ENCODE measurements at places on chromosomes 2 and 18. TPM values are rescaled to one million over a fixed set of nuclear protein-coding genes. Genes with fewer than 3 reads are reported as not detected.
A peak's percentile ranks its signal among the peaks of the same experiment; 100 is the strongest.

DNA sequence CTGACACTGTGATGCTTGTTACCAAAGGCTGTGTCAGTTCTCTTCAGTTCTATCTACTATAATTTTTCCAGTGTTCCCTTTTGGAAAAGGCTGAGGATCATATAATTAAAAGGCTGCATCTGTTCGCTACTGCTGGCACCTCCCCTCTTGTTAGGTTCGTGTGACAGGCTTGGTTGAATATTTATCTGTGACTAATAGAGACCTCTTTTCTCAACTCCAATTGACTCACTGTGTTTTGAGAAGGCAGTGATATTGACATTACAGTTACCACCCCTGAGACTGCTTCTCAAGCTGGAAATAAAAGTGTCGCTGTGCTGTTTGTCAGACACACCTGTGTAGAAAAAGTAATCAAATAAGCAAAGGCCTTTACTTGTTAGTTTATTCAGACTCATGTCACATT lies 205.5 kb upstream of the KCNH7 start:
- DNase-seq: no peak

DNA sequence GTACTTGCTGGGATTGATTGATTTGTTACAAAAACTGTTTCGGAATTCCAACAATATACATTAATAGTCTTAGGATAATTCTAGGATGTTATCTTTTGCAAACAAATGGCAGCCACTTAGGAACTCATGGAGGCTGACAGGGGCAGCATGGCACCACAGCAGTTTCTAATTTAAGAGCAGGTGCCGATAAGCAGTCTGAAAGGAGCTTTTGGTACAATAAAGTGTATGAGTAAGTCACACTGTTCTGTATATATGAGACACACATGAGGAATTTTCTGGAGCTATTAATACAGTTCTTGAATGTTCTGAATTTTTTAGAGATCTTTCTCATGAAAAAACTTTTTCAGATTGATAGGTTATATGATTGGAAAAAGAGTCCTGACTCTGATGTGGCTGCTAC lies 52.2 kb downstream of the EIF5B start:
- DNase-seq: no peak

DNA sequence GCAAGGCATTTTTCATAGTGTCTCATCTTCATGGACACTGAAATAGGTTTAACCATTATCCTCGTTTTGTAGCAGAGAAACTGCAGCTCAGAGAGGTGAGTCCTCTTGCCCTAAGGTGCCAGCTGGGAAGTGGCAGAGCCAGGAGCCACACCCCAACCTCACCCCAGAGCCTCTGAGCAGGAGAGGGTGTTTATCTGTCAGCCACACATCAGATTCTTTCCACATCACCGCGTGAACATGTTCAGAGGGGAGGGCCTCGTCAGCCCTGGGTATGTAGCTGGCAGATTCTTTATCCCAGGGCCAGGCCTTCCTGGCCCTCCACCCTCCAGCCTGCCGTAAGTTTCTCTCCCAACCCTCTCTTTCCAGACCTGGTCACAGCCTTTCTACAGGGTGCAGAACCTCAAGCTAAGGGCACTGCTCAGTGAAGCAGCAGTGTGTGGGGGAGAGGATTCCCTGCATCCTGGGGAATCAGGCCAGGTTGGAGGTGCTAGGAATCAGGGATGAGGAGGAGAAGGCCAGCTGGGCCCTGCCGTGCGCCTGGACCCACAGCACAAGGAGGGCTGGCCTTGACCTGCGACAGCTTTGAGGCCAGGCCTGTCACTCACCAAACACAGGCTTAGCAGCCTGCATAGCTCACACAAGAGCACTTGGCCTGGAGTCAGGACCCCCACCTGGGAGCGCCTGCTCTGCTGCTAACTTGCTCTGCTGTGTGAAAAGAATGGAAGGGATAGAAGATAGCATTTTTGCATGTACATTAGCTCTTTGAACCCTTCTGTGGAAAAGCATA lies 111.3 kb upstream of the MCFD2 start:
- no peak for DNase-seq

- DNase-seq: no peak
Measured at GRCh38 chr18:49597157-49597931, 35.5 kb downstream of the LIPG start.

DNA sequence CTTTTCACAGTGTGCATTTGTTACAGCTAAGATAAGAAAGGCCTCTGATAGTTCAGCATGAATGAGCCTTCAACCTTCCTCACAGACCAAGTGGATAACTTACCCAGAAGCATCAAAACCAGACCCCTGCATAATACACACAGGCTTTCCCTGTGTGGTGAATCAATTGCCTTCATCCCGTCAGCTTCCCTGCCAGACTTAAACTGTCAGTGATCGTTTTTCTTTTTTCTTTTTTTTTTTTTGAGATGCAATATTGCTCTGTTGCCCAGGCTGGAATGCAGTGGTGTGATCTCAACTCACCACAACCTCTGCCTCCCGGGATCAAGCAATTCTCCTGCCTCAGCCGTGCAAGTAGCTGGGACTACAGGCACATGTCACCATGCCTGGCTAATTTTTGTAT lies 20.5 kb upstream of the SLC35F5 start:
- DNase-seq: no peak

GRCh38 chr2:174121612-174122011 lies 126.7 kb downstream of the OLA1 start:
- no peak for DNase-seq

GRCh38 chr2:7704296-7704865 lies 787.2 kb downstream of the RNF144A start:
- no peak for DNase-seq

- DNase-seq: no peak
Measured at GRCh38 chr2:214549946-214550345, 139.1 kb downstream of the VWC2L start.

DNA sequence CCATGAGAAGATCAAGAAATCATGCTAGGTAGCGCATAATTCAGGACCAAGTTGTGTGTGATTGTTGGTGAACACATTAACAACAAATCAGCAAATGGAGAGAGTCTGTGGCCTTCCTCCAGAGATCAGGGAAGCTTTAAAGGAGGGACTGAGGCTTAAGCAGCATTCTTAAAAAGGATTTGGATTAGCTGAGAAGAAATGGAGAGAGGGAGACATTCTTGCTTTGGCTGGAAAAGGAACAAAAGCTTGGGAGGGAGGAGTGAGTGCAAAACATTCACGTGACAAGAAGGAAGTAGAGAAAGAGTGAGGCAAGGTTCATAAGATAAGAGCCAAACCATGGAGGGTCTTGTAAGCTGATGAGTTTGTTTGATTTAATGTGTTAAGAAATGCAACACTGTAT lies 75.6 kb downstream of the SRD5A2 start:
- no peak for DNase-seq

Gene EPB41L3
- not detected for total RNA-seq

DNA sequence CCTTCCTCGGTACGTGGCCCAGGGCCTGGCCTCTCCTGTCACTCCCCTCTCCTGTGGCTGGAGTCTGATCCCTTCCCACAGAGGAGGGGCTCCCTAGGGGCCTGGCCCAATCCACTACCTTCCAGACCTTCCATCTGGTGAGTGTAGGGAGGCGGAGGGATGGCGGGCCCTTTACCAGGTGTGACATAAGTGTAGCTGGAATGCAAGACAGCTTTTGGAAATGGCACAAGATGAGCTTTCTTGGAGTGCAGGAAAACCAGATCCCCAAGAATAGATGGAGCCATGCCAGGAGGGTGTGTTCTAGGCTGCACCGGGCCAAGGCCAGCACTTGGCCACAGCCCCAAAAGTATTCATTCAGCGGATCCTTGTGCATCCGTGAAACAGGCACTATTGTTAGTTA lies 30.1 kb downstream of the IGFBP5 start:
- no peak for DNase-seq

Gene SLC4A3
- total RNA-seq: 4.0 TPM

DNA sequence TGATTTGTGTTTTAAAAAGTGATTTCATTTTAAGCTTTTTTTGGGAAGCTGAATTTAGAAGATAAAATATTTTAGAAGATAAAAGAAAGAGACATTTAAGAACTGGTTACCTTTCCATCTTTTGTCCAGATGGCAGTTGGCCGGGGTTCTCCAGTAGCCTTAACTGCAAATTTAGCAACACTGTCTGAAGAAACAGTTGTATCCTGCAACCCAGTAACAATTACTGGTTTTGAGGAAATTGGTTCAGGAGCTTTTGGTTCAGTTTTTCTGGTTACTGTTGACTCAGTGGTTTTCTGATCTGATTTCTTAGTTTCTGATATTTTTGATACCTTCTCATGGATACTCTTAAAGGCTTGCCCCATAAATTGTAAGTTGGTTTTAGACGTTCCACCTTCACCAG lies 49.9 kb downstream of the PLEKHA3 start:
- no peak for DNase-seq

- peak; percentile 38 for DNase-seq
Measured at GRCh38 chr18:48829443-48830149, 121.2 kb downstream of the SMAD7 start.

GRCh38 chr2:162210385-162210784 lies 32.9 kb downstream of the FAP start:
- no peak for DNase-seq

GRCh38 chr2:34719206-34719605 lies 1120.1 kb upstream of the FAM98A start:
- no peak for DNase-seq

- no peak for DNase-seq
Measured at GRCh38 chr2:20137131-20137571, 85.7 kb upstream of the LAPTM4A start.

Gene WNT10A
- not detected for total RNA-seq

Data from SJSA1 (cell line).